ENCODE measurements at places on chromosomes 7 and 10. TPM values are rescaled to one million over a fixed set of nuclear protein-coding genes. Genes with fewer than 3 reads are reported as not detected.

ZNF107 gene
- total RNA-seq: 4.3 TPM

WDFY4 gene
- total RNA-seq: not detected

SLC26A3 gene
- not detected for total RNA-seq

PAX4 gene
- not detected for total RNA-seq

HECW1 gene
- total RNA-seq: 0.32 TPM

MYOZ1 gene
- total RNA-seq: 0.39 TPM
